HCT116 (cell line): ENCODE measurements at places on chromosomes 16 and 17.

GRCh38 chr16:2090777-2091546, 43.2 kb downstream of the TSC2 start:
- H3K4me3 ChIP-seq = peak overlapping the region; percentile 62
- DNase-seq = peak; percentile 66
- H3K36me3 ChIP-seq = peaks cover 6% of the 10 kb centered on the region
- H3K27ac ChIP-seq = peak overlapping the region; percentile 84
- no peaks in the 10 kb centered on the region for H3K27me3 ChIP-seq

DNA sequence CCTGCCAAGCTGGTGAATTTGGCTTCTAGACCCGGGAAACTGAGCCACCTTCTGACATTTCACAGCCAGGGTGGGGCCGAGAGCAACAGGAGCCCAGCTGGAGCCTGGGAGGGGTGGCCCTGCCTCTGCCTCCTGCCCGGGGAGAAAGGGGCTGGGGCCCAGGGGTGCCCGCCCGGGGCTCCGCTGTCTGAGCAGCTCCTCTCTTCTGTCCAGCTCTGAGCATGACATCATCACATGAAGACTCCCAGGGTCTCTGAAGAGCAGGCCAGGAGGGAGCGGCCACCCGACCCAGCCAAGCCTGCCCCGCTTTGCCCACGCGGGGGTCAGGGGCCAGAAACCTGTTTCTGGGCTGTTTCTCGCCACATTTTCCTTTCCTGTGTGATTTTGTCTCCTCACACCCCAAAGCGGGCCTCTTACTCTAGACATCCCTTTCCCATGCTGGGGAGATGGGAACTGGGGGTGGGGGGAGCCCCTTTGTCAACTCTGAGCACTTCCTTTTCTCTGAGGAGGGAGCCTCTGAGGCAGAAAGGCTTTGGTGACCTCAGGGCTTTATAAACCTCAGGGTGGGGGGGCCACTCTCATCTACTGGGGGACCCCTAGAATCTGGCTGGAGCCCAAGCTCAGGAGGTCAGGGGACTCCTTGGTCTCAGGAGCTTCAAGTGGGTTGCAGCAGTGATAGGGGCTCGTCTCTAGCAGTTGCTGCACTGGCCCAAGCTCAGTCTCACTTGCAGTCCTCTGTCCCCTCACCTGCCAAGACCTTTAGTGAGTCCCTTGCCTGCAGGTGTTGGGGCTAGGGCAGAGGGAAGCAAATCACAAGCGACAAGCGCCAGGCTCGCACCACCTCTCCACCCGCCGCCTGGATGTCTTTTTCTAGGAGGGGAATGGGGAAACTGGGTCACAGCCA, 7.6 kb downstream of the UBALD2 start:
- H3K4me1 ChIP-seq = peaks cover 15% of the 10 kb centered on the region
- no peaks in the 10 kb centered on the region for H3K27me3 ChIP-seq
- peaks cover 18% of the 10 kb centered on the region; the same call in 1 of the 2 replicates for H3K36me3 ChIP-seq
- no peak overlapping the region; the same call in 1 of the 2 replicates for H3K27ac ChIP-seq

DNA sequence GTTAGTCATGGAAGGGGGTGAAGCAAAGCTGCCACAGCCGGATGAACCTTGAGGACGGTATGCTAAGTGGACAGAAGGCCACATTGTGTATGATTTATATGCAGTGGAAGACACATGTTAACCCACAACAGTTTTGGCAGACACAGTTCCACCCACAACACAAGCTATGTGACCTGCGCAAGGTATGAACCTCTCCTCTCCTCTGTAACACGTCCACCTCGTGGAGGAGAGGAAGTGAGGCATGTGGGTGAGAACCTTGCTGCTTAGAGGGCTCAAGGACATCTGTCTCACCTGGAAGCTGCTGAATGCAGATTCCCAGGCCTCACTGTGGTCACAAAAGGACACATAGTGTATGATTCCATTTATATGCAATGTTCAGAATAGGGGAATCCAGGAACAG, 136.1 kb upstream of the PLCG2 start:
- no peak overlapping the region for H3K27ac ChIP-seq
- H3K4me1 ChIP-seq = peaks cover 35% of the 10 kb centered on the region
- DNase-seq = no peak
- peaks cover 11% of the 10 kb centered on the region; the same call in 1 of the 2 replicates for H3K36me3 ChIP-seq
- H3K27me3 ChIP-seq = no peaks in the 10 kb centered on the region

DNA sequence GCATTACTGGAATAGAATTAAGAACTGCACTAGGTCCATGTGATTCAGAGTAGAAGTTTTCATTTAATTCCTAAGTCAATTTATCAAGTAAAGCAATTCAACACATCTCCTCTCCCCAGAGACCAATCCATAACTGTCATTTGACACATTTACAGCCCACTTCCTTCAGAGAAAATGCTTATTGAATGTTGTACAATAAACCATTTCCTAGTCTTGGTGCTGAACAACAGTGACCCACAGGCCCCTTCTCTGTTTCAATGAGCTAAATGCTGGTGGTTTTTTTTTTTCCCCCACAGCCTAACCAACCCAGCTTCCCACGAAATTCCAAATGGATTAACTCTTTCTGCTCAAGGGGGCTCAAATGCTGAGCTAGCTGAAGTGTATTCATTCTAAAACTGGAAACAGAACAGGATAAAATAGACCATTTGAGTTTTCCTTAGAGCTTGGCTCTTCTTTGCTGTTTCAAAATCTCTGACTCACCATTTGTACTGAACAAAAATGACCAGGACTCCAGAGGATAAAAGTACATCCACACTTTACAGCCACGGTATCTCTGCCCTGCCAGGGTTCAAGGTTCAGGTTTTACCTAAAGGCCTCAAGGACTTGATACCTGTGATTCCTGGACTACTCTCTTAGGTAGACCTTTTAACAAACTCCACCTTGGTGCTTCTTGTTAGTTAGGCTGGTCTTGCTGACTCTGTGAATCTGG, 62.3 kb downstream of the TMEM100 start:
- H3K27me3 ChIP-seq = peaks cover 94% of the 10 kb centered on the region
- no peak for DNase-seq
- H3K4me1 ChIP-seq = no peaks in the 10 kb centered on the region
- H3K27ac ChIP-seq = no peak overlapping the region
- H3K4me3 ChIP-seq = no peak overlapping the region
- no peaks in the 10 kb centered on the region for H3K36me3 ChIP-seq

DNA sequence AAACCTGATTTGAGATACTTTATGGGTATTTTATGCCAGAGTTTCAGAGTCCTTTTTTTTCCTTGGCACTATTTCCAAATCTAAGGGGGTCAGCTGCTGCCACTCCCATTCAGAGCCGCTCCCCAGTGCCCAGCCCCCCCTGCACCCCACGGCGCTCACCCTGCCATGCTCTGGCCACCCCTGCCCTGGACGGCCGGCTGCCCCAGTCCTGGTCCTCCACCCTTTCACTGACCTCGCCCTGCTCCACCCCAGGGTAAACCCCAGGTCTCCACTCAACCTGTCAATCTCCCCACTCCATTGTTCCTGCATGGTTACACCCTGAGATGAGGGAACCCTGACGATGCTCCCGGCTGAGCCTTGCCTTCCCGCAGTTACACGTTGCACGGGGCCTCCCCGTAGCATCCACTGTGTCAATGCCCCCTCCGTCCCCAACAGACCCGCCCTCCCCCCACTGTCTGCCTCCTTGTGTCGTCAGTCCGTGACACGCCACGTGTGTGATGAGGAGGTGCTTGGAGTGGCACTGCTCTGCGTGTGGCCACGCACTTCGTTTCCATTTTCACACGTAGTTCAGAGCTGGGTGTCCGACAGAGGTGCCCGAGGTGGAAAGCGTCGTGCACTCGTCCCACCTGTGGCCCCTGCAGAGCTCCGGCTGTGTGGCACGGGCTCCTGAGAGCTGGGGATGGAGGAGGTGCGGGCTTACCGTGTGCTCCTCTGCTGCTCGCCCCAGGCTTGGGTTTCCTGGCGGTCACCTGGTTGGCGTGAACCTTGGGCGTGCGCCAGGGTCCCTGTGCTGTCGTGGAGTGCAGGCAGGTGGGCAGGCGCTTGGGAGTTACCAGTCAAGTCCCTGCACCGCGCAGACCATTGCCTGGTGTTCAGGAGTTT, 116.5 kb downstream of the BANP start:
- H3K27me3 ChIP-seq = no peaks in the 10 kb centered on the region
- DNase-seq = no peak
- H3K36me3 ChIP-seq = no peaks in the 10 kb centered on the region; the same call in 1 of the 2 replicates
- no peak overlapping the region for H3K4me3 ChIP-seq
- H3K27ac ChIP-seq = no peak overlapping the region; the same call in 1 of the 2 replicates

DNA sequence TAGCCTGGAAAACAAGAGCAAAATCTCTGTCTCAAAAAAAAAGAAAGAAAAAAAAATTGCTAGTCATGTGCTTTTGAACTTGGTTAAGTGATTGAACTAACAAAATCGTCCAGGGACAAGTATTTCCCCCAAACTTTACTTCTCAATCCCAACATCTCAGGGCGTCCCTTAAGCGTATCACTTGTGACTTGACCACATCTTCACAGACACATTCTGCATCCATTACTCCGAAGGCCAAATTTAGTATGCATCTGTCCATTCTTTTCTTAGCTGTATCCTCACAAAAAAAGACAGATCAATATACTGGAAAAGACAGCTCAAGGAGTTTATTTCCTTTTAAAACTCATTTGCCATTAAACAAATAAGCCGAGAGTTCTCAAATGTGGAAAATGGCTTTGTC, 5.9 kb upstream of the JPT1 start:
- H3K36me3 ChIP-seq = 0 out of 2 replicates have a peak, but pooled peaks cover 6% of the 10 kb centered on the region
- H3K27me3 ChIP-seq = no peaks in the 10 kb centered on the region
- no peak overlapping the region for H3K27ac ChIP-seq
- peaks cover 50% of the 10 kb centered on the region for H3K4me1 ChIP-seq

DNA sequence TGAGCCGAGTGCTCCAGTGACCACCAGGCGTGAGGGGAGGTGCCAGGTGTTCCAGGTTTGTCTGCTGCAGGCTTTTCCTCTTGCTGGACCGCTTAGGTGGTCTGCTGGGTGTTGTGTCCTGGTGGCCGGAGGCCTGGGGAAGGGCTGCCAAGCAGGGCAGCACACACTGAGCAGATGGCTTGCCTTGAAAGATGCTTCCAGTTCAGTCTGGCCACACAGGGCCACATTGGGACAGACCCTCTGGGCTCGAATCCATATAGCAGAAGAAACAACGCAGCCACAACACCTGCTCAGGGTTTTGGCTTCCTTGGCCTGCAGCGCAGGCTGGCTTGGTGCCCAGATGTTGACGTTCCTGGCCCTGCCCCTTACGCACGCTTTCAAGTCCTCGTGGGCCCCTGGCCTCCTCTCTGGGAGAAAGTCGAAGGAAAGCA, 24.8 kb downstream of the GINS2 start:
- H3K4me1 ChIP-seq = no peaks in the 10 kb centered on the region
- no peak overlapping the region for H3K27ac ChIP-seq
- no peak for DNase-seq
- no peak overlapping the region for H3K4me3 ChIP-seq
- peaks cover 61% of the 10 kb centered on the region for H3K36me3 ChIP-seq

DNA sequence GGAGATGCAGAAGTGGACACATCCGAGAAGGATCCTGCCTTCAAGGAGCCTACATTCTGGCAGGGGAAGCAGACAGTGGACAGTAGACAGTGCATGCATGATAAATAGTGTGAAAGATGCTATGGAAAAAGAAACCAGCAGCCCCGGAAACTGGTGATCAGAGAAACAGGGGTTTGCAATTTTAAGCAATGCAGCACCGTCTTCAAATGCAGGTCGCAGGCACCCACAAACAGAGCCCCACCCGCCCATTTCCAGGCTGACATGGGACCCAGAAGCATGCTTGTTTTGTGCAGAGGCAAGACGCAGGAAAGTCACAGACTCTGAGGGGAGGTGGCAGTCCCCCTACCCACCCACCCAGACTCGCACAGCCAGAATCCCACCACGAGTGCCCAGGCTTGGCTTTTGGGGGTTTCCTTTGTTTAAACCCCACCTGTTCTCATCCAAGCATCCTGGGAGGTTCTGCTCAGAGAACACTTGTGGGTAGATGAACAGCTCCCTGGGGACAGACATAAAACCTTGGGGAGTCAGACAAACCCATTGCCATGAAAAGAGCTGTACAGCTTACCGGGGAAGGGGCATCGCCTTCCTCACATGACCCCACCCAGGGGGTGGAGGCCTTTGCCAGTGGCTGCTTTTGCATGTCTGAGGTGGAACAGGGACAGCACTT, 114.3 kb downstream of the MGAT5B start:
- H3K36me3 ChIP-seq = no peaks in the 10 kb centered on the region
- no peaks in the 10 kb centered on the region for H3K4me1 ChIP-seq

DNA sequence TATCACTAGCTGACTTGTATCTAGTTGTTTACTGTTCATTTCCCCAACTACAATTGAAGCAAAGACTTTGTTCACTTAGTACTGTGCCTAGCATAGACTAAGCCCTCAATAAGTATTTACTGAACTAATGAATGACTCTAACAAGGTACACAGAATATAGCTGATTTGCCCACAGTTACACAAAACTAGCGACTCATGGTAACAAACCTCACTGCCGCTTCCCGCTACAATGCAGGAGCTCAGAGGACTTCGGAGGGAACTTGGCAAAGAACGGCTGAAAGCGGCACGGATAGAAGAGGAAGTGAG, 524 bp downstream of the EFTUD2 start:
- H3K27ac ChIP-seq = peak overlapping the region; percentile 91
- H3K4me1 ChIP-seq = peaks cover 37% of the 10 kb centered on the region
- H3K4me3 ChIP-seq = peak overlapping the region; percentile 75
- peaks cover 12% of the 10 kb centered on the region for H3K36me3 ChIP-seq

DNA sequence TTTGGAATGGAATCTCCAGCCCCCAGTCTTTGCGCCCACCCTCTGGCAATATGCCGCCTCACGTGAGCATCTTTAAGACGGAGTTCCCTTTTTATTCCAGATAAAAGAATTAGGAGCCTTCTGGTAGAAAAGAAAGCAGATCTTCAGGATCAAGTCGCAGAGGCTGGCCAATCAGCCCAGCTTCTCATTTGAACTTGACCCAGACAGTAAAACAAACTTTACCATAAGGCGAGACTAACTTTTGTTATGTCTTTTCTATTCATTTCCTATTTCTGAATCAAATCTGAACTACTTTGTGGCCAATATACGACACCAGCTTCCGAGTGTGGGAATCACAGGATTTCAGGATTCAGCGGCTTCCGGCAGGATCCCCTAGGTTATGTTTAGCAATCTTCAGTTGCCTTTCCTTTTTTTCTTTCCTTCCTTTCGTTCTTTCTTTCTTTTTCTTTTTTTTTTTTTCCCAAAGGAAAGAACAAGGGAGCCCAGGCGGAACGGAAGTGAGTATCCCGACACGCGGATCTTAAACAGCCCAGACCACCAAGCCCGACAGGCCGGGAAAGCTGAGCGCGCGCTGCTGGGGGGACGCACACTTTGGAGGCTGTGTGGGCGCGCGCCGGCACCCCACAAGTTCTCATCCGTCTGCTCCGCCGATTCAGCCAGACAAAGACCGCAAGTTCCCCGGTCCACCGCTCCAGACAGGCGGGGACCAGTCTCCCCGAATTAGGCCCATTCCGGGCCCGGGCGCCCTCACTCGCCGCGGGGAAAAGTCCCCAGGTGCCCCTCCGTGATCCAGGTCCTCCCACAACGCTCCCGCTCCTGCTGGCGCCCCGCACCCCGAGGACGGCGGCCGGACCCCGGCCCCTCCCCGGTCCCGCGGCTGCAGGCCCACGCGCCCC, 633 bp downstream of the TBC1D16 start:
- H3K36me3 ChIP-seq = no peaks in the 10 kb centered on the region
- peak overlapping the region; percentile 76 for H3K4me3 ChIP-seq
- H3K27me3 ChIP-seq = no peaks in the 10 kb centered on the region
- DNase-seq = no peak
- H3K4me1 ChIP-seq = peaks cover 20% of the 10 kb centered on the region
- peak overlapping the region; percentile 19; the same call in 1 of the 2 replicates for H3K27ac ChIP-seq

- no peak overlapping the region for H3K27ac ChIP-seq
- H3K36me3 ChIP-seq = no peaks in the 10 kb centered on the region
- no peaks in the 10 kb centered on the region for H3K27me3 ChIP-seq
- DNase-seq = no peak
- no peaks in the 10 kb centered on the region for H3K4me1 ChIP-seq
These were observed 119.6 kb downstream of the CA4 start for GRCh38 chr17:60269417-60269816.

GRCh38 chr17:73293480-73293911, 18.3 kb downstream of the CDC42EP4 start:
- peak overlapping the region; percentile 94 for H3K27ac ChIP-seq
- no peaks in the 10 kb centered on the region for H3K36me3 ChIP-seq
- peak; percentile 78 for DNase-seq
- peak overlapping the region; percentile 50 for H3K4me3 ChIP-seq
- H3K27me3 ChIP-seq = no peaks in the 10 kb centered on the region
